ENCODE measurements at places on chromosomes 16 and 17.

DNA sequence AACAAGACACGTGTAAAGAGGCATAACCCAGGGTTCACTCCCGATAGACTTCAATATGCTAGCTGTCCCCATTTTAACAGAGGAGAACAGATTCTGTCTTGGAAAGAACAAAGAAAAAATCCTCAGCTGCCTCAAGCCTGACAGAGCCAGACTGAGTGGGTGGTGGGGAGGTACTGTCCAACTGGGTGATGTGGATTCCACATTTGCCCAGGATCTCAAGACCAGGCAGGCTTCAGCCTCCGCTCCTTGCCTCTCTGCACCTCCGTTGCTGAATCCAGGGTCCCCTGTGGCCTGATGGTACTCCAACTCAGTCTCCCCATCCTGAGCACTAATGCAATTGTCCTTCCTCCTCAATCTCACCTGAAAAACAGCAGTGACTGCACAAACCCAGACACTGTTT lies 163.8 kb downstream of the GSG1L start:
- DNase-seq = no peak

- no peak for DNase-seq
These were observed 1.1 kb downstream of the OVCA2 start for GRCh38 chr17:2042933-2043332.

DNA sequence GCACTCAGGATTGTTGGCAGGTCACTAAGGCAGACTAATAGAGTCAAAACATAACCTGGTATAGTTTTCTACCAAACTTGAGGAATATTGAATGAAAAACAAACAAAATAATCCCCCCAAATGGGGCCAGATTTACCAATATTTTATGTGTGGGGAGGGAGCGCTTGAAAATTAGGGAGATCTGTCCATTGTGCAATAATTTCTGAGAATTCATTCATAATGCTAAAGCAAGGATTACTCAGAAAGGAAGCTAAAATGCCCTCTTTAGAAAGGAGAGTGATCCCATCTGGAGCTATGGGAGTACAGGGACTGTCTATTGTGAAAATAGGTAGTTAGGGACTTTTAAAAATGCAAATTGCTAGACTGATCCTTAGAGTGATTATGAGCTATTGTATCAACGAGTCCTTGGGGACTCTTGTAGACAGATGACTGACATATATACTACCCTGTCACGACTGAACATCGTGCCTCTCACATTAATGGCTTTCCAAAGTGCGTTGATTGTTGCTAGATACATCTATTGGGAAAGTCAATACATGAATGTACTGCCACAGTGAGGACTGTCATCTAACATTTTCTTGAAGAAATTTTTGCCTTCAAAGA lies 193.6 kb downstream of the AATF start:
- DNase-seq = no peak

- DNase-seq = no peak
These were observed 775 bp upstream of the CHP2 start for GRCh38 chr16:23753908-23754593.

GRCh38 chr16:57038166-57038565 lies 48.8 kb downstream of the NLRC5 start:
- DNase-seq = no peak

DNA sequence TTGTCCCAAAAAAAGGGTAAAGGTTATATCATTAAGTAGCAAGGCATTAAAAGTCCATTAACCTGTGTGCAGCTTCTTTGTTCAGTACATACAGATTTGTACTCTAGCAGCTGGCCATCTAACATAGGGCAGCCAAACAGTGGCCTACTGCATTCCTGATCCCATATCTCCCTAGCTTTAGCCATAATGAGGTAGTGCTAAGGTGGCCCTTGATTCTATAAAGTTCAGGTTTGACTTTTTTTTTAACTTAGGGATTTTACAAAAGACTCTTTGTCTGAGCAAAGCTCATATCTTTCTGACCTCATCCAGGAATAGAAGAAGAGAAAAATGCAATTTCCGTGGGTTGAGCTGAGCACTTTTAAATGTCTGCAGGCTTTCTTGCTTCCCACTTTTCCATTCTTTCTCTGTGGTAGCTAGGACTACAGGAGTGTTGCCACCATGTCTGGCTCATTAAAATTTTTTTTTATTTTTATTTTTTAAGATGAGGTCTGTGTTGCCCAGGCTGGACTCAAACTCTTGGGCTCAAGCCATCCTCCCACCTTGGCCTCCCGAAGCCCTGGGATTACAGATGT lies 19.5 kb upstream of the CDC6 start:
- DNase-seq = no peak

GRCh38 chr17:77117415-77117814 lies 23.4 kb upstream of the SEC14L1 start:
- no peak for DNase-seq

DNA sequence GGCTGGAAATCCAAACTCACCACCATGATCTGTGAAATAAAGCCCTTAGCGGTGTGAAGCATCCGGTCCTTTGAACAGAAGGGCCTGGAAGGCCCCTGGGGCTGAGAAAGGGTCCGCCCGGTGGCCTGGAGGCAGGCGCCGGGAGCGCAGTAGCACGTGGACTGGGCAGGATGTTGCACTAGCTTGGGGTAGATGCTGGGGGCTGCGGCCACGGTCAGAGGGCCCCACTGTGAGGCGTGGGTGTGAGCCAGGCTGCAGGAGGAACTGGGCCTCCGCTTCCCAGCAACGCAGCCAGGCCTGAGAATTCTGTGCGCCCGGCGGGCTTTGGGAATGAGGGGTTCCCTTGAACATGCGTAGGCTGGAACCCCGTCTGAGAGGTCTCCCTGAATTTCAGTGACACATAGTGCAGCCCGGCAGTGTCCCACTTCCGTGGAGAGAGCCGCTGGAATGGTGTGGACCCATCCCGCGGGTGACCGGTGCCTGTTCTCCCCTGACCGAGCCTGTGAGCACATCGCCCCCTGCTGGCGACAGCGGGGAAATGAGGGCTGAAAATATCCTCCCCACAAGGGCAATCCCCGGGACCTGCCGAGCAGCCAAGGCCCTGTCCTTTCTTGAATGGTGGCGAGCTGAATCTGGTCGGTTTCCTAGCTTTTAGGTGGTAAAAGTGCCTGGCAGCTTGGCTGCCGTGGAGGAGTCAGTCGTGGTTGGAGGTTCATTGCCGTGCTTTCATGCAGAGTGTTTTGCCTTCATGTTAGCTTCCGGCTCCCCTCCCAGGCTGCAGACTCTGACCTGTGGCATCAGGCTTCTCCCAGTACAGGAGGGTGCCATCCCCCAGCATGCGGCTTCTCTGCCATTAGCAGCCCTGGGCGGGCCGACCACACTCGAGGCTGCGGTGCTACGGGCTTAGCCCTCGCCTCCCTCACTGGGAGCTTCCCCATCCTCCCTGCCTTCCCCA lies 43.8 kb downstream of the DNAJA2 start:
- DNase-seq = peak; percentile 19

DNA sequence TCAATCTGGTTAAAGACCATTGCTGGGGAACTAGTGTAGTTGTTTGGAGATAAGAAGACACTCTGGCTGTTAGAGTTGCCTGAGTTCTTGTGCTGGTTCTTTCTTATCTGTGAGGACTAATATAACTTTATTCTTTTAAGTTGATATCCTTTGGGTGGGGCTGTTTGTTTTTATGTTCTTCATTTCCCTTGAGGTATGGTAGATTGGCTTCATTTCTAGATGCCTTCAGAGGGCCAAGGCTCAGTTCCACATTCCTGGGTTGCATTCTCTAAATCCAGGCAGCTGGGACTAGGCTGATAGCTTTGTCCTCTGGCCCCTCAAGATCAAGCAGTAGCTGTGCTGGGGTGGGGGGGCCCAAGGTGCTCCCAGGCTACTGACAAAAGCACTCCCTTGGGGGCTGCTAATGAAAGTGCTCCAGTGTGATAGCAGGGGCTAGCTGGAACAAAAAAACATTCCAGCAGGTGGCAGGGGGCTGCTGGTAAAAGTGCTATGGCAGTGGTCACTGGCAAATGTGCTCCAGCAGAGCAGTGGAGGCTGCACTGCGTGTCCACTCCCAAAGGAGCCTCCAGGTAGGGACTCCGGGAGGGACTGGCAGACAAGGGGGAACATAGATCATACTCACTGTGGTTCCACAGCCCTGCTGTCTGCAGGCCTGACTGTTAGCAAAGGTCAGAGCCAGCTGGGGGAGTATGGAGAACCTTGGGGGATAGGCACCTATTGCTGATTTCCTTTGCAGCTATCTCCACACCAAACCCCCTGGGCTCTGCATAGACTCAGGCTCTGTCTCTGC lies 45.9 kb upstream of the KCNJ16 start:
- no peak for DNase-seq

GRCh38 chr16:25051406-25052150 lies 36.4 kb upstream of the ARHGAP17 start:
- DNase-seq = no peak

GRCh38 chr17:44220213-44221083 lies 973 bp upstream of the UBTF start:
- DNase-seq = peak; percentile 65

DNA sequence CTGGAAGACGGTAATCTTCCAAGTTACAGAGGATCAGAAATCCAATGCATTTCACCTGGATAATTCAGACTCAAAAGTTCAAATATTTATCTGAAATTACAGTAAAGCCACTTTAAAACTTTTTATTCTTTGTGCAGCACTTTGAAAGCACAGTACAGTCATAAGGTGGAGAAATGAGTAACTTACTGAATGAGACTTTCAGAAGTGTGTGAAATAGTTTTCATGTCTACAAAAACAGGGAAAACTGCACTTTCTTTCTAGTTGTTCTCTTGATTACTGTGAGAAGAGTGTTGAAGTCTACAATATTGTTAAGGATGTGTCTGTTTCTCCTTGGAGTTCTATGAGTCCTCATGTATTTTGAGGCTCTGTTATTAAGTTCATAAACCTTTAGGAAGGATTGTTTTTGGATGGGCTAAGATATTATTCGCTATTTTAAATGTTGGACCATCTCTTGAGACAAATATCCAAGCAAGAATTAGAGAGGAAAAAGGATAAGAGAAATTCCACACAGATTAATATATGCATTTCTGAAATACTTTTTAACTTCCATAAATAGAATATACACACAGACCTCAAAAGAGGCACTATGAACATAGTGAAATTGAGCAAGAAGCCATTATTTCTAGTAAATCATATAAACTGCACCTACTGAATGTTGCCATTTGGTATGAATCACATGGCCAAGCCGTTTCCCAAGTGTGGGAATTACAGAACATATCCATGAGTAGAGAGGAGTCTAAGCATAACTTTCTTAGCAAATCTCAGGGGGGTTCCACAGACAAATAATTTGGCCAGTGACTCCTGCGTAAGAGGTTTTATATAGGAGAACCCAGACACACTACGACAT lies 83.6 kb upstream of the PLEKHM1 start:
- no peak for DNase-seq

All from NK-92 treated with Interleukin-12 subunit alpha and Interleukin-12 subunit beta, amount 100 ng/mL, for 24 hours (cell line).